ENCODE measurements at places on chromosomes 16 and 17. TPM values are rescaled to one million over a fixed set of nuclear protein-coding genes. Genes with fewer than 3 reads are reported as not detected.

GRCh38 chr17:42155614-42156045 lies 841 bp upstream of the RAB5C start:
- DNase-seq: no peak

GRCh38 chr17:27762527-27763305 lies 37.6 kb downstream of the NOS2 start:
- no peak for DNase-seq

DNA sequence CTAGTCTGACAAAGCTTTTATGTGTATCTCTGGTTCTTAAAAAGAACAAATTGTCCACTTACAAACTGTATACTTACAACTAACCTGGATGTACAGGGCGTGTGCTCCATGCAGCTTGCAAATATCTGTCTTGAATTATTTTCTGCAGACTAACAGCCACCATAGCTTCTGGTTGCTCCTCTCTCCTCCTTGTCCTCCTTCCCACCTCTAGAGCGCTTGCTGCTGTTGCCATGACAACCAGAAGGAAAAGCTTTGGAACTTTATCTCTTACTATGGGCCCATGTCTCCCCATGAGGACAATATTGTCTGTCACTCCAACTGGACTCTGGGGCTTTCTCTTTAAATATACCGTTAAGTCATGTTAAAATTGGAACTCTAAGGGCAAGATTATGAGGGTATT lies 71.5 kb upstream of the DHX40 start:
- DNase-seq: no peak

The KCNJ12 gene
- total RNA-seq: 0.31 TPM

DNA sequence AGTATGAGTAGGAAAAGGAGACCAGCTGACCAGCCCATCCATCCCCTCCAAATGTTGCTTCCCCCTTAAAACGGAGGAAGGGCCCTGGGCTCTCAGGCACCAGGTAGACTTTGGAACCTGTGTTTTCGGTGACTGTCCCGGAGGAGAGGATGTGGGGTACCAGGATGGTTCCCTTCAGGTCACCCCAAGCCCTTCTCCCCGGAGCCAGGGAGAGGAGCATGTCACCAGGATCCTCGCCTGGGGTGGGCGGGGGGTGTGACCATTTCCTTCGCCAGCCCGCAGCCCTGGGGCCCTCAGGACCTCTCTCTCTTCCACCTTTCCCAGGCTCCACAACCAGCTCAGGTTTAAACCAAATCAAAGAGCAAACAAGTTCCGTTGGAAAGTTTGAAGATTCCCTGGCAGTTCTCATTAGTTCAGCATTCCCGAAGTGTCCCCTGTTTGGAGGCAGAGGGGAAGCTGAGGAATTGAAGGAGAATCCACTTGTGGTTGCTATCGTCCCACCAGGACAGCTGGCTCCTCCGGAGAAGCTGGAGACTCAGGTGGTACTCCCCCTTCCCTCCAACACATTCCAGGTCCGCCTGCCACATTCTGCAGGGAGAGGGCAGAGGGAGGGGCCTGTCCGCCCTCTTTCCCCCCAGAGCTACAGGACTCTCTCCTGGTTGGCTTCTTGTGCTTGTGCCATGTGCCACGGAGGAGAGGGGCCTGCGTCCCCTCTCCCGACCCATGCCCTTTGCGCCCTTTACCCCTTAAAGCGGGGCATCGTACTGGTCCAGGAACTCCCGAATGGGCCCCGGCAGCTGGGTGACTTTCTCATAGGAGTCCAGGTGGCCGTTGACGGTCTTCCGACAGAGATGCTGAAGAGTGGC lies 2.0 kb downstream of the SOCS3 start:
- DNase-seq: no peak

- DNase-seq: peak; percentile 28
Observed at GRCh38 chr16:15509051-15509592, 74.7 kb downstream of the BMERB1 start.

GRCh38 chr17:66379996-66380395 lies 77.6 kb downstream of the PRKCA start:
- DNase-seq: no peak

- no peak for DNase-seq
Observed at GRCh38 chr17:14672830-14673229, 371.9 kb downstream of the HS3ST3B1 start.

DNA sequence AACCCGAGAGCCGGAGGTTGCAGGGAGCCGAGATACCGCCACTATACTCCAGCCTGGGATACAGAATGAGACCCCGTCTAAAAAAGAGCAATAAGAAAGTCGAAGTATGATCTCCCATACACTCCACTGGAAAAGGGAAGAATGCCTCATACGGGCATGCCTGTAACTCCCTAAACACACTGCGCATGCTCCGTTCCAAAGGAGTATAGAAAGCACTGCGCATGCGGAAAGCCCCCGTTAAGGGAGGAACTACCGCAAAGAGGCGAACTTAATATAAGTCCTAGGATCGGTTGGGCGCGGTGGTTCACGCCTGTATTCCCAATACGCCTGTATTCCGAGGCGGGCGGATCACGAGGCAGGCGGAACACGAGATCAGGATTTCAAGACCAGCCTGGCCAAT lies 313.1 kb upstream of the ERCC4 start:
- no peak for DNase-seq

GRCh38 chr17:76562734-76563148 lies 22.9 kb downstream of the PRCD start:
- DNase-seq: no peak

- no peak for DNase-seq
Observed at GRCh38 chr17:13996276-13996675, 73.0 kb upstream of the COX10 start.

DNA sequence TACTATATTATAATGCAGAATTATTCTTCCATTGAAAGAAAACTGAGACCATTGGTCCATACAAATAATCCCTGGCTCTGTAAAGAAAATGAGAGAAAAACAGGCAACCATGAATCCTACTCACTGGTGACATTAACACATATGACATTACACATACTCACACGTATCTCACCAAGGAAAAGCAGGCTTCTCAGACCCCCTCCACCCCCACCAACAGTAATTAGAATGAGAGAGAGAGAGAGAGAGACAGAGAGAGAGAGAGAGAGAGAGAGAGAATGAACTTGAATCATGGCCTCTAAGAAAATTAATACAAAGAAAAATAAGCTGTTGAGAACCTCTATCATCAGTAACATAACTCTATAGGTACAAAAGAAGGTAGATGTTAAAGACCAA lies 132.0 kb downstream of the SNX11 start:
- DNase-seq: no peak

The ADAM11 gene
- 0.76 TPM for total RNA-seq

- DNase-seq: no peak
Observed at GRCh38 chr16:77289331-77289809, 90.2 kb downstream of the SYCE1L start.

GRCh38 chr17:20234276-20234675 lies 225.1 kb downstream of the SPECC1 start:
- DNase-seq: peak; percentile 62

DNA sequence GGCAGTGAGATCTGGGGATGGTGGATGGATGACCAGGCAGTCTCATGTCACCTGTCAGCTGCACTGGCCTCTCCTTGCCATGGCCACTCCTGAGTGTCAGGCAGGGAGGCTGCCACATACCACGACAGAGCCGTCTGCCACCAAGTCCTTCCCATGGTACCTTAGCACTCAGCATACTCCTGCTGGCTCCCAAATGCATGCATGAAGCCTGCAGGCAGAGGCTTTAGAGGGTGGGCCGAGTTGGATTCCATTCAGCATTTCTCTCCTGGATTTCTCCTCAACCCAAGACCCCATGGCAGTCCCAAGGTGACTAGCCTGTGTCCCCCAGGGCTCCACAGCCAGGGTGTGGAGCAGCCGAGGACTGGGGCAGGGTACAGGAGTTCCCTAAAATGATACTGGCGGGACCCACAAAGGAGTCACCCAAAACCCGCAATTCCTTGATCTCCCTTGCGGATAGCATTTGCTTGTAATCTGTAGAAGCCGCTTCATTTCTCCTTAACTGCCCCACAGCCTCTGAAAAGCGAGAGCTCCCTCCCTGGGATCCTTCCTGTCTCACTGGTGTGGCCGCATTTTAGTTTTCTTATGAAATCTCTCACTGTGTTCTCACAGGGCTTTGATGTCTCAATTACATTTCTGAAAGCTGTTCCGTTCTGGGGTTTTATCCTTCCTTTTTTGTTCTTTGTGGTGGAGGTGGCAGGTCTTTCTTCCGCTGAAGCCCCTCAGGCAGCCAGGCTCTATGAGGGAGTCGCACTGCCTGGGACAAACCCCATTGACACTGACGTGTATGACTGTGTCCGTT lies 141.4 kb downstream of the SOCS1 start:
- no peak for DNase-seq

GRCh38 chr16:22353191-22353919 lies 21.1 kb downstream of the CDR2 start:
- no peak for DNase-seq

GRCh38 chr17:981292-981658 lies 1.7 kb upstream of the NXN start:
- no peak for DNase-seq

- DNase-seq: no peak
Observed at GRCh38 chr17:9912121-9913099, 7.3 kb upstream of the RCVRN start.

DNA sequence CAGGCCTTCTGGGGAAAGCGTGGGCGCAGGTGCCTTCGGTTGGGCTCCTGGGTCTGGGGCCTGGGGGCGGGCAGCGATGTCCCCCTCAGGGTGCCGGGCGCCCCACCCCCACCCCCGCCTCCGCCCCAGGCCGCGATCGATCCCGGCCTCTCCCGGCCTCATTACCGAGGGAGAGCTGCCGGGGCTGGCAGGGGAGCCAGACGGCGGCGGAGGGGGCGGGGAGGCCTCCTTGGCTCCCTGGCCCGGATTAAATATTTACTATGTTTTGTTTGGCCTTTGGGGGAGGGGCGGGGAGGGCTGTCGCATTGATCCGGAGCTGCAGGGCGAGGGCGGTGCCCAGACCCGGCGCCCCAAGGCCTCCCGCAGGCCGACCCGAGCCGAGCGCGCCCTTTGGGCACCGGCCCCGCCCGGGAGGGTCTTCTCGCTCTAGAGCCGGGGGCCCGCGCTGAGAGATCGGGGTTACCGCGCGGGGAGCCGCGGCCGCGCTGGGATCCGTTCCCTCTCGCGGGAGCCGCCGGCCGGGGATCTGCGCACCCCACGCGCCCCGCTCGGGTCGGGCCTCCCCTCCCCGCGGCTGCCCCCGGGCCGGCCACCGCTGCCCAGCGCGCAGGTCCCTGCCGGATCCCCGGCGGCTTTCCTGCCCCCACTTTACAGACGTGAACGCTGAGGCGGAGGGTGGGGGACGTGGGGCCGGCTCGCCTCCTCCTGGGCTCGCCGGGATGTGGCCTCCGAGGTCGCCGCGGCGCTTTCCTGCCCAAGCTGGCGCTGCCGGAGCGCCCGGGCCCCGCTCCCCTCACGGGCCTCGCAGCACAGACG lies 27.0 kb downstream of the RTN4RL1 start:
- DNase-seq: no peak

- DNase-seq: no peak
Observed at GRCh38 chr17:4678448-4679026, 25.4 kb downstream of the PELP1 start.

The RNF112 gene
- total RNA-seq: 0.60 TPM

DNA sequence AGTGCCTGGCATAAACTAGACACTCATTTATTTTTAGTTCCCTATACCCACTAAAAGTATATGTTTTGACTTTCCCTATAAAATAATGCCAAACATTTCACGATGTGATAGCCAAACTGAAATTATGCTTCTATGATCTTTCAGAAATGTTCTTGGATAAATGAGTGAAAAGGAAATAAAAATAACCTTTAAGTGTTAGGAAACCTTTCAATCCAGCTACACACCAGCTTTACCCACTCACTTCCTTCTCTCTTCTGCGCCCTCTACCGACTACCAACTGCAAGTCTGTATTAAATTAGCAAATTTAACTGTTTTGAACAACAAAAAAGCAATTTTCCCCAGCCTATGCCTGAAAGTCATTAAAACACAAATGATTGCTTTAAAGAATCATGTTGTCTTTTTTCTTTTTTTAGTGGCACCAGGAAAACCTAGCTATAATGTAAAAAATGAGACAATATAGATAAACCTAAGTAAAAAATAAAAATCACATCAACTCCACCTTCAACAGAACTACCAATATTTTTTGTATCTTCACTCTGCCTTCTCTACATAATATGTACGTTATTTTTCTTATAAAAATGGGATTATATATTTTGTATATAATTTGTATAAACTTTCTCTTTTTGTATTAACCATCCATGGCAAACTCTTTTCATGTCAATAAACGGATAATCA lies 13.2 kb upstream of the TMEM100 start:
- DNase-seq: no peak

DNA sequence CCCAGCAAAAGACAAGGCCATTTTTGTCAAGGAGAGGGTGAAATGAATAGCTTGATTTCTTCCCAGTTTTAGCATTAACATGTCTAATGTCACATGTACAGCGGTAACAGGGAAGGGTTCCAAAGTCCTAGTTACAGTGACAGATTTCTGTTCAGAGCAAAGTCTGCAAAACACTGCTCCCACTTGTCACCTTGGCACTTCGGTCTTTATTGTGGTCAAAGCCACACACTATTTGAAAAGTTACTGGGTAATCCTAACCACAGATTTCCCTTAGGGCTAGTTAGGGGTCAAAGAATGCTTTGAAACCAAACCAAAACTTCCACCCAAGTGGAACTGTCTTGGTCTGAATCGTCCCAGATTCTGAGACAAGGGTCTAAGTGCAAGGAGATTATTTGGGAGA lies 455.6 kb downstream of the HS3ST3B1 start:
- DNase-seq: no peak

- no peak for DNase-seq
Observed at GRCh38 chr17:32021615-32021955, 14.4 kb downstream of the LRRC37B start.

GRCh38 chr16:9238346-9238745 lies 146.9 kb downstream of the HAPSTR1 start:
- no peak for DNase-seq

Data from CD8-positive, alpha-beta T cell (primary cell).